ENCODE measurements at places on chromosomes 3 and 15.

GRCh38 chr15:25711164-25711563 is 152.0 kb downstream of the ATP10A start:
- DNase-seq: no peak

GRCh38 chr3:170363471-170363994 is 6.0 kb downstream of the SKIL start:
- DNase-seq: no peak

DNA sequence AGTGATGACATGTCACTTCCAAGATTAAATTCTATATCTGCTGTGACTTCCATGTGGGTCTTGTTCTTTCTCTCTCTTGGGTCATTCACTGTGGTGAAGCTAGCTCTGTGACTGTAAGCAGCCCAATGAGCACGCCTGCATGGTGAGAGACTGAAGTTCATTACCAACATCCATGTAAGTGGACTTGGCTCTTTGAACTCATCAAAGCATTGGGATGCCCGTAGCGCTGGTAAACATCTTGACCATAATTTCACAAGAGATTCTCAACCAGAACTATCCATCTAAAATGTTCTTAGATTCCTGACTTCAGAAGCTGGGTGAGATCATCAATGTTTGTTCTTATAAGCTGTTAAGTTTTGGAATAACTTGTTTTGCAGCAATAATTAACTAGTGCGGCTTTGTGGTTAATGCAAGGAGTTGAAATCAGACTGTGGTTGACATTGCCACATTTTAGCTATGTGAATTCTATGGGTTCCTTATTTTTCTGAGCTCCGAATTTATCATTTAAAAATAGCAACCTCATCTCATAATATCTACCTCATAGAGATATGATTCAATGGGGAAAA is 31.6 kb upstream of the LRRC3B start:
- DNase-seq: no peak

- DNase-seq: no peak
Observed at GRCh38 chr15:65329984-65330735, 25.7 kb downstream of the RNU5B-1 start.

DNA sequence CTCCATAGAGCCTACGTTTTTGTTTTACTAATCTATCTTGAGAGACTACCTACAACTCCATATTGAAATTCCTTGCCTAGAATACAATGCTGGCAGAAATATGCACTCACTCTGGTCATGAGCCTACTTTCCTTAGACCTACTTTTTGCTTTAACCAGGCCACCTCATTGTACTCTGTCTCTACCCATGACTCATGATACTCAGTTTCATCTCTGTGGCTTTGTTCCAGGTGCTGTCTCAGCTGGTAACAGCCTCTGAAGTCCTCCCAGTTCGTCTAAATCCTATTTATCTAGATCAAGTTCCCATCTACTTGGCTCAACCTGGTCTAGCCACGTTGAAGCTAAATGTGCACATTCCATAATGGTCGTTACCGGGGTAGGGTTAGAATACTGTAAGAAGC is 536.4 kb downstream of the RSL24D1 start:
- DNase-seq: no peak

DNA sequence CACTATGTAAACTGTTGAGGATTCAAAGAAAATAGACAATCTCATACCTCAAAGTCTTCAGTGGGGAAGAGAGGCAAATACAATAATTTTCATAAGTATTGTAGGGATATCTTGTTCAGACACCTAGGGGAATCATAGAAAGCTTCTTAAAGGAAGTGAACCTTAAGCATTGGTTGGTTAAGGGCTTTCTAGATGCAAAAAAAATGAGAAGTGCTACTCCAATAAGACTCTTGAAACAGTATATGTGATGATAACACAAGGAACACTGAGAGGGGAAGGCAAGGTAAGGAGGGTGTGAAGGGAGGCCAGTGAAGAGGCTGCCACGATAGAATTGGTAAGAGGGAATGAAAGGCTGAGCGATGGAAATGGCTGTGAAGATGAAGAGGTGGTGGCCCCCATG is 104.1 kb downstream of the TPRG1 start:
- DNase-seq: no peak

- no peak for DNase-seq
Observed at GRCh38 chr15:66231394-66232266, 21.9 kb downstream of the MEGF11 start.
